HS-5 (cell line): ENCODE measurements at places on chromosomes 1 and 21.

DNA sequence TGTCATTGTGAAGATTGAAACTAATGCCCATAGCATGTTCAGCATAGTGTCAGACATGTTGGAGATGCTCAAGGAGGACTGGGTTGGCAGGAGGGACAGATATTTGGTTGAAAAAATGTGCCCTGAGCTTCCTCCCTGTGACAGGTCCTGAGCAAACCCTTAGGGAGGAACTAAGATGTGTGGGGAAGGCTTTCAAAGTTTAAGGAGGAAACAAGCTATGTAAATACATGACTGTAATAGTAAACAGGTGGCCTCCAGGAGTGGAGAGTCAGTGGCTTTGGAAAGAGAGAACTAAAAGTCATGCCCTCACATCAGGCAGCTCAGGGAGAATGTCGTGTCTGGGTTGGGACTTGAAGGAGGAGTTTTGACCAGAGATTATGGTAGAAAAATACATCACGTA lies 9.7 kb upstream of the KIRREL1 start:
- no peak for DNase-seq

- DNase-seq = no peak
Observed at GRCh38 chr1:101178688-101179491, 57.9 kb upstream of the S1PR1 start.

DNA sequence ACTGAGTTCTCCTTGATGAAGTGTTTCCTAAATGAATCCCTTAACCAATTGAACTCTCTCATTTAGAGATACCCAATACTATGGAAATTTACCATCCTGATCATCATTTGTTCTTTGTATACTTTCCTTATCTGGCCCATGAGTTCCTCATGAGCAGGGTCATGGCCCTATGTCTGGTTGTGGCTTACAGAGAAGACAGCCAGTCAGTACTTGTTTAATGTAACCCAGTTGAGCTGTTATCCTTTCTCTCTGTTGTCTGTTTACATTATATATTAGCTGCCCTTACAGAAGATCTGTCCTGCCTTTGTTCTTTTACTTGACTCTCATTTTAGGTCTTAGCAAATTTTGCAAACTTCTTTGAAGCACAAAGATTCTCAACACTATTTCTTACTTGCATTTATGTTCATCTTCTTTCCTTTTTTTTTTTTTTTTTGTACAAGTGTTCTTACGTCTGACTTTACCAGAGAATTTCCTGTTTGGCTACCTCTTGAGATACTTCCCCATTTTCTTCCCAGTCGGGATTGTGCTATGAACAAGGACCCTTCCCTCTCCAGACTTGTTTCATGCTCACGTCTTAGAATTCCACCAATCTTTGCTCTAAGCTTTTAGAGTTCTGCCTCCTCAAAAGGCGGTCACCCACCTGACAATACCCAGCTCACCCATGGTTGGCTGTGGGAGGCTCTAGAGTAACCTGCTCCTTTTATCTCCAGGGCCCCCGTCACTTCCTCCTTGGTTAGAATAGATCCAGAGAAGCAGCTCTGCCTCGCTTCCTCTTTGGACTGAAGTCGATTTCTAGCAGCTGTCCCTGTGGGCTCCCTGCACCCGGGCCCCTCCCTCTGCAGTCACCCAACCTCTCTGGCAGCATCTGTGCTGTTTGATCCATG lies 53.6 kb upstream of the RUNX1 start:
- DNase-seq = no peak

DNA sequence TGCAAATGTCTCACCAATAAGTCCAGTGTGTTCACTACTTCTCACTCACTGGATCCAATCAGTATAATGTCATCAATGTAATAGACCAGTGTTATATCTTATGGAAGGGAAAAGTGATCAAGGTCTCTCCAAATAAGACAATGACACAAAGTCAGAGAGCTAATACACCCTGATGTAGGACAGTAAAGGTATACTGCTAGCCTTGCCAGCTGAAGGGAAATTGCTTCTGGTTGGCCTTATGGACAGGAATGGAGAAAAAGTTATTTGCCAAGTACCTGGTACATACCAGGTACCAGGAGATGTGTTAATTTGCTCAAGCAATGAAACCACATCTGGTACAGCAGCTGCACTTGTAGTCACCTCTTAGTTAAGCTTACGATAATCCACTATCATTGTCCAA lies 141.0 kb downstream of the LTN1 start:
- no peak for DNase-seq

- no peak for DNase-seq
Observed at GRCh38 chr1:45722809-45723208, 27.6 kb downstream of the IPP start.

DNA sequence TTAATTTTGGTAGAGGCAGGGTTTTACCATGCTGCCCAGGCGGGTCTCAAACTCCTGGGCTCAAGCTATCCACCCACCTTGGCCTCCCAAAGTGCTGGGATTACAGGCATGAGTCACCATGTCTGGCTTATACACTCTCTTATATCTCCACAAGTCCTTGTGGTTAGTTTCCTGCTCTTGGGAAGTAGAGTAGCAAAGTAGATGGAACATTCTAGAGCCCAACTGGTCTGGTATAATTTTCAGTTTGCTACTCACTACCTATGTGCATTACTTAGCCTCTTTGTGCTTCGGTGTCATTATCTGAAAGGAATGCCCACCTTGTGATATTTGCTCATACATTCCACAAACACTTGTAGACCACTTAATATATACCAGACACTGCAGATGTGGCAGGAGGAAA lies 96.6 kb upstream of the IPO9 start:
- DNase-seq = no peak

GRCh38 chr1:21732664-21733063 lies 50.3 kb downstream of the USP48 start:
- no peak for DNase-seq

GRCh38 chr1:205073511-205073910 lies 10.7 kb downstream of the TMEM81 start:
- DNase-seq = no peak

GRCh38 chr1:42340901-42341300 lies 5.9 kb upstream of the FOXJ3 start:
- DNase-seq = no peak

DNA sequence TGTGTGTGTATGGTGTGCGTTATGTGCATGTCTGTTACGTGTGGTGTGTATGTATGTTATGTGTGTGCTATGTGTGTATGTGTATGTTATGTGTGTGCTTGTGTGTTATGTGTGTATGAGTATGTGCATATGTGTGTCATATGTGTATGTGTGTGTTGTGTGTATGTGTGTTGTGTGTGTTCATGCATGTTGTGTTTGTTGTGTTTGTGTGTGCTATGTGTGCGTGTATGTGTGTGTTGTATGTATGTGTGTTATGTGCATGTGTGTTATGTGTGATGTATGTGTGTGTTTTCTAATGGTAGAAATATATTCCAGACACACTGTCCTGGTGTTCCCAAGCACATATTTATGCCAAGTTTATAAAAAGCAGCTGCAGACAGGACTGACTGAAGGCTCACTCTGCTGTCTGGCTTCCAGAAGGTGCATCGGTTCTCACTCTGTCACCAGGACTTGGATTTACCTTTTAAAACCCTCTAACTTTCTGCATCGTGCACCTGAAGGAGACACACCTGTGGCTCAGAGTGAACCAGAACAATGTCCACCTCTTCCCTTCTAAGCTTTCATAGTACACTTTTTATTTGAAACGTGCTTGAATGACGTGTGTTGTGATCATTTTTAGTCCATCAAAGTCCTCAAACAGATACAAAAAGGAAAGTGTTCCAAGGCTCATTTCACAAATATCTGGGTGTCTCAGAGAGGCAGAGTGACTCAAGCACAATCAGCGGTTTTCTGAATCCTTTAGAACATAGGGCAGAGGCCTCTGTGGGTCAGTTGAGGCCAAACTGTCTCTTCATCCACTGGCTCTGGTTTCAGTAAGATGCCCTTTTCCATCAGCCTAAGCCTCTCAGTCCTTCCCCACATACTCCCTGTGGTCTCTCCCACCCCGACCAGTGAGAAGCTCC lies 49.9 kb downstream of the TOMM20 start:
- DNase-seq = no peak

GRCh38 chr1:214439352-214440119 lies 111.9 kb downstream of the PTPN14 start:
- DNase-seq = no peak

GRCh38 chr1:220694866-220695382 lies 4.8 kb downstream of the C1orf115 start:
- DNase-seq = no peak

DNA sequence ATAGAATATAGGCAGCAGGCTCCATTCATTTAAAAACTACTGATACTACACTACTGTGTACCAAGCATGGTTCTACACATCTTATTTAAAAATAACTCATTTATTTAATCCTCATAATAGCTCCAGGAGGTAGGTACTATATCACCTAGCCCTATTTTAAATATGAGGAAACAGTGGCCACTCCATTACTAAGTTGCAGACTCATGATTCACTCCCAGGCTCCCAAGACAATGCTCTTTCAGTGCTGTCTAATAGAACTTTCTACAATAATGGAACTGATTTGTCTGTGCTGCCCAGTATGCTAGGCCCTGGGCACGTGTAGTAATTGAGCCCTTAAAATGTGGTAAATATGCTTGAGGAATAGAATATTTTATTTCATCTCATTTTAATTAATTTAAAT lies 357.1 kb downstream of the LTN1 start:
- DNase-seq = no peak

DNA sequence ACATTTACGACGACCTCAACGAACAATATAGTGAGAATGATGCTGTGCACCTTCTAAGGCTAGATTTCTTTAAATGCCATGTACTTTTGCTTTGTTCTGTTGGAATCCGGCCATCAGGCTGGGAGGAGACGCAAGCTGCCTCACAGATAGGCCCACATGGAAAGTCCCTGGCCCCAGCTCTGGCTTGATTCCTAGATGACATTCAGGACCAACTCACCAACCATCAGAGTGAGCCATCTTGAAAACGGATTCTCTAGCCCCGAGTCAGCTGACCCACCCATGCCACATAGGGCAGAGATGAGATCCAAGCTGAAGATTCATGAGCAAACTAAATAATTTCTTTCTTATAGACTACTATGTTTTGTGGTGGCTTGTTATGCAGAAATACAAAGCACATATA lies 164.4 kb downstream of the ZNF281 start:
- DNase-seq = peak; percentile 42

DNA sequence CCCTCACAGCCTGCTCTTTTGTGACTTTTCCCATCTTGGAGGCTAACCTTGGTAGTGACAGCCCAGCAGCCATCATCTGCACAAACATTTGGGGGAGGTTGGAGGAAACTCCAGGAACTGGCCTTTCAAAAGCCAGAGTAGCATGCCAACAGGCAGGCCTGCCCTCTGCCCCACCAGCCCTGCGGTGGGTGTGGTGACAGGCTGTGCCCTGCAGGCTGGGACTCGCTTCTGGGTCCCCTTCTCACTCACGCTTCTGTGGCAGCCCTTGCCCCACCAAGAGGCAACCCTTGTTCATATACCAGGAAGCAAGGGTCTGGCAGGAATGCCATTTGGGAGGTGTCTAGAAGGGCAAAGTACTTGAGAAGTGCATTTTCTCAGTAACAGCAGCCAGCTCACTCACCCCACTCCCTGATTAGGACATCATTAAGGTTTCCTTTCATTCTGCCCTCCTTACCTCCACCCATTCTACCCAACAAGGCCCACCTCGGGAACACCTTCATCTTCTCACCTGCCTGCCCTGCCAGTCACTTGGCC lies 20.8 kb upstream of the FAM3B start:
- DNase-seq = no peak

DNA sequence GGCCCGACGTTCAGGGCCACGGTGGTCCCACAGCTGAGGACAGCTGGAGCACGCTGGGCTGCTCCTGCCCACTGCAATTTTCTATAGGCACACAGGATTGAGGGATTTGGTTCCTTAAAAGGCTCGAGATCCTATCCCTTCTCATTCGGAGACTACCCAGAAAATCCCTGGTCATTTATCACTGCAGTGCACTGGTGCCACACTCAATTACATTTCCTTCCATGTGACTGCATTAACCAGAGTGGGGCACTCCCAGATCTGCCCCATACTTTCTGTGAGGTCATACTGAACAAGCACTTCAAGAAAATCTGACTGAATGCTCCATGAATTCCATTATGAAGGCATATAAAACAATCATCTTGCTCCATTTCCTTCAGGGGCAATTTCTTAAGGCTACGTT lies 49.8 kb upstream of the KCNE1 start:
- no peak for DNase-seq

GRCh38 chr1:34164771-34165391 lies at the start of gene CSMD2:
TSS of gene CSMD2 (minus strand) at chr1:34165230. CDS start at chr1:34165097, 133 bp downstream.
- no peak for DNase-seq

DNA sequence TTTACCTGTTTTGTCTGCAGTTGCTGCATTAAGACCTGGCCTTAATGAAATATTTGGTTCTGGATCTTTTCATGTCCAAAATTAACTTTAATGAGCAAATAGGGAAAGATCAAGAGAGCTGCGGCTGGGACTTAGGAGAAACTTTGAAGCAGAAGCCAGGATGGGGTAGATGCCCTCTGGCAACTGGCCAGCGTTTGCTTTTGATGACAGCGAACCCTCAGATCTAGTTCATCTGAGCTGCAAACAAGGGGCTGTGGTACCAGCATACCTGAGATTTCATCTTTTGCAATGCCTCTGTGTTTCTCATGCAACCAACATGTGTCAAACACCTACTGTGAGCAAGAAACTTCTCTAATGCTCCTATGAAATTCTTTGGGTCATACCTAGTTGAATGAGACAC lies 13.0 kb upstream of the TEDDM1 start:
- DNase-seq = no peak
